Neural crest cell (in vitro differentiated cells): ENCODE measurements at places on chromosomes 1 and 21. TPM values are rescaled to one million over a fixed set of nuclear protein-coding genes. Genes with fewer than 3 reads are reported as not detected.

The LRIG2 gene
- 17.9 and 18.3 TPM in 2 replicates for total RNA-seq

The RAP1GAP gene
- total RNA-seq: 5.3 and 7.4 TPM in 2 replicates

The SYTL1 gene
- total RNA-seq: 0.72 and 1.4 TPM in 2 replicates

The SPRR2G gene
- not detected in 2 replicates for total RNA-seq

The GOLT1A gene
- total RNA-seq: not detected in 2 replicates

The LMX1A gene
- total RNA-seq: not detected in 2 replicates
